Naive thymus-derived CD8-positive, alpha-beta T cell (primary cell): ENCODE measurements at places on chromosomes 1 and 21. TPM values are rescaled to one million over a fixed set of nuclear protein-coding genes. Genes with fewer than 3 reads are reported as not detected.

Gene NOTCH2NLA
- 13.4 TPM for polyA plus RNA-seq

Gene SORT1
- 0.43 TPM for polyA plus RNA-seq

Gene OR2AK2
- not detected for polyA plus RNA-seq

Gene EDARADD
- polyA plus RNA-seq = 2.5 TPM

Gene NHLH1
- not detected for polyA plus RNA-seq

Gene CTSS
- polyA plus RNA-seq = 111 TPM

Gene UBE2Q1
- polyA plus RNA-seq = 13.3 TPM

Gene DCAF6
- 5.7 TPM for polyA plus RNA-seq

Gene CFAP74
- not detected for polyA plus RNA-seq

Gene IGSF9
- not detected for polyA plus RNA-seq

Gene FNBP1L
- 0.79 TPM for polyA plus RNA-seq

Gene FTCD
- not detected for polyA plus RNA-seq

Gene TNFRSF14
- polyA plus RNA-seq = 45.8 TPM

Gene LCK
- 1,069 TPM for polyA plus RNA-seq
